ENCODE measurements at places on chromosomes 16 and 17.

DNA sequence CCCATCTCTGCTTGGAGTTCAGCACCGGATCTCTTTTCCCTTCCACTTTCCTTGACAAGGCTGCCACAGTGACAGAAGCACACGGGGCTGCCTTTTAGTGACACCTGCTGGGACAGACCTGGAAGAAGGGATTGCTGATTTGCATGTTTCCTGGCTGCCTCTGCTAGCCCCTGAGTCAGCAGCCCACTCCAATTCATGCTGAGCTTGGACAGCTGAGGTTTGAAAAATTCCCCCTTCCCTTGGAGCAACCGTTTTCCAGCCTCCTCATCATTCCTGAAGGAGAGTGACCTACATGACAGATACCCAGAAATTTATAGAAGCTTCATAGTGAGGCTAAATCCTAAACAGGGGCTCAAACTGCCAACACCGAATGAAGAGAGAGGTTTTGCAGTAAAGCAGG is 18.8 kb upstream of the RBL2 start:
- DNase-seq, result peak; percentile 47

DNA sequence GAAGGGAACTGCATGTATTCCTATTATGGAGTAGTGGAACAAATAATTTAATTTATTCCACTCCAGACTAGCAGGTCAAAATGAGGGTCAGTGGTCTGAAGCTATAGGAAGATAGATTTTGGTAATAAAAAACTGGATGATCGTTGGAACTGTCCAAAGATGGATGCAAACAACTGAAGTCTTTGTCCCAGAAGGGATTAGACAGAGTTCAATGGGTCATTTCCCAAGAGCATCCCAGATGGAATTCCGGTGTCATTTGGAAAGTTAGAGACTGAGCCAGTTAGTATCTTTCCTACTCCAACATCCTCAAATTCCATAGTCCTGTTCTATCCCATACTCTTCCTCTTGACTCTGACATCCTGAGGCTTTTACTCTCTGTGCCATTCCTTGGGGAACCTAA is 22.8 kb upstream of the TOX3 start:
- no peak for DNase-seq

DNA sequence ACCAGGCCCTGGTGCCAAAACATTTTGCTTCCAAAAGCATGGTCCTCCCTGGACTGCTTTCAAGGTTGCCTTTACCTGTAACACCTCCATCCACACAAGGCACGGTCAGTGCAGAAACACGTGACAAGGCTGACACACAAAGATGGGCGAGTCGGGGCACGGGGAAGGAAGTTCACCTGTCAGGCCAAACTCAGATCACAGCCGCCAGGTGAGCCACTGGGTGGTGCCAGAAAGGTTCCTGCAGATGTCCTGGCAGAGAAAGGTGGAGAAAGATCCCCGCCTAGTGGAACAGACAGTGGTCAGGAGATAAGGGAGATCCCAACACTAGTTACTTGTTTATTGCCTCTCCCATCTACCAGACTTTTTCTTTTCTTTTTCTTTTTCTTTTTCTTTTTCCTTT is 155.3 kb downstream of the AIPL1 start:
- peak; percentile 67 for DNase-seq

DNA sequence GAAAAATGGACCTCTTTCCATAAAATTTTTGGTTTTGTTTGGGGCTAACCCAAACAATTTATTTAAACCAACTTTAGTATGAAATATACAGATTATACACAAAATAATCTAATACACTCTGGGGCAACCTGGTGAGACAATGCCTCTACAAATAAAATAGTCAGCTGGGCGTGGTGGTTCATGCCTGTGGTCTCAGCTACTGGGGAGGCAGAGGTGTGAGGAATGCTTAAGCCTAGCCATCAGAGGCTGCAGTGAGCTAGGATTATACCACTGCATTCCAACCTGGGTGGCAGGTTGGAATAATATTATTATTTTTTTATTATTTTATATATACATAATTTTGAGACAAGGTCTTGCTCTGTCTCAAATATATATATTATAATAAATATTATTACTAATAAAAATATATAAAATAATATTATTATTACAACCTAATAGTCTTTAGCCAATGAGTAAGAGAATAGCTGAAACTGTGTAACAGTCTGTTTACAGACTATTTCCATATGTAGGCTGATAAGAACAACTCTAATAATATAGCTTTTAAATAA is 50.5 kb downstream of the GLG1 start:
- no peak for DNase-seq

- no peak for DNase-seq
Measured at GRCh38 chr17:42667088-42667951, 8.2 kb downstream of the TUBG2 start.

GRCh38 chr17:80295146-80295545 is 34.5 kb downstream of the RNF213 start:
- DNase-seq, result no peak

DNA sequence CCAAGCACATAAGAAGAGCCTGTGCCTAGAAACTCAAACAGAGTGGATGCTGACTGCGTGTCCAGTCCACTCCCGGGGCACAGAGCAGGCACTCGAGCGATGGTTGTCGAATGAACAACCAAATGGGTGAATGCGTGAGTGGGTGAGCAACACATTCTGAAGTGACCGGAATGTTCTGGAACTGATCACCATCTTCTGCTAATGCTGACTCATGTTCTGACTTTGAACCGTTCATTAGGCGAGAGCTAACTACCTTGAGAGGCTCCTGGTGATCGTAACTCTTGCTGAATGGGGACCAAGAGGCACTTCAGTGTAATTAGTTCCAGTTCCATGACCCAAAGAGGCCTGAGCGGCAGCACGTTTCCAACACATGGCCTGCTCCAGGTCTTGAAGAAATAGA is 37.9 kb downstream of the IRF8 start:
- DNase-seq, result no peak

DNA sequence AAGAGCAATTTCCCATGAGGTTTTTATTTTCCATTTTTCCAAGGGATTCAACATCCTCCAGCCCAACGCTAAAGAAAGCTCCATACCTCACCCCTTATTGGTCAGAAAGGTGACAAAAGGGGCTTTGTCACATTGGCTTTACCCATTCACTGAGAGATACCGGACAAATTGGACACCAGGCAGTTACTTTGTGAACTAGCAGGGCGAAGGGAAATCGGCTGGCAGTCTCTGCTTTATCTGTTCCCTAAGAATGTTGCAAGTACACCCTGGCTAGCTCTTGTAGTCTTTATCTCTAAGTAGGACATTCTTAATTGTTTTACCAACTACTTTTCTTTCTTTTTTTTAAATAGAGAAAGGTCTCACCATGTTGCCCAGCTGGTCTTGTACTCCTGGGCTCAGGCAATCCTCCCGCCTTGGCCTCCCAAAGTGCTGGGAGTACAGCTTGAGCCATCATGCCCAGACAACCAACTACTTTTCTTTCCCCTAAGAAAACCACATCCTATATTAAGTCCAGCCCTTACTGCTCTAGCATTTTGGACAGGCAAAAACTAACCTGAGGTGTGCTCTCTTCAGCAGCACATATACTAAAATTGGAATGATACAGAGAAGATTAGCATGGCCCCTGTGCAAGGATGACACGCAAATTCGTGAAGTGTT is 16.8 kb downstream of the PRPSAP1 start:
- no peak for DNase-seq

DNA sequence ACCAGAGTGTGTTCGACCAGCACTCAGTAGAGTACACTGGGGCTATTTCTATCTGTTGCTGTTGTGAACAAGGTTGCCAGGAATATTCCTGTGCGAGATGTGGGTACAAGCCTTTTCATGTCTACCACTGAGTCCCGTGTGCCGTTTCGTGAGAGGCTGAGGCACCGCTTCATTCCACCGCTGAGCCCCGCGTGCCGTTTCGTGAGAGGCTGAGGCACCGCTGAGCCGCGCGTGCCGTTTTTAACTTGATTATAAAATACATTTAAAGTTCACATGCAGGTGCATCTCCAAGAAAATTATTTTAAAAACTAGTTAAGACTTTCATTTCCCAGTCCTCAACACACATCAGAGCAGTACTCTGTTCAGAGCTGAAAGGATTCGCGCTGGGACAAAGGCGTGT is 78.7 kb upstream of the ZNF750 start:
- DNase-seq, result no peak

- peak; percentile 27 for DNase-seq
Measured at GRCh38 chr16:82456683-82457082, 170.1 kb upstream of the CDH13 start.

GRCh38 chr16:49698453-49698815 is 157.5 kb downstream of the ZNF423 start:
- DNase-seq, result no peak

GRCh38 chr17:21542991-21543390 is 149.3 kb upstream of the KCNJ18 start:
- no peak for DNase-seq

GRCh38 chr16:82752172-82752571 is 125.4 kb downstream of the CDH13 start:
- no peak for DNase-seq

- DNase-seq, result no peak
Measured at GRCh38 chr16:26913851-26914250, 152.9 kb upstream of the C16orf82 start.

DNA sequence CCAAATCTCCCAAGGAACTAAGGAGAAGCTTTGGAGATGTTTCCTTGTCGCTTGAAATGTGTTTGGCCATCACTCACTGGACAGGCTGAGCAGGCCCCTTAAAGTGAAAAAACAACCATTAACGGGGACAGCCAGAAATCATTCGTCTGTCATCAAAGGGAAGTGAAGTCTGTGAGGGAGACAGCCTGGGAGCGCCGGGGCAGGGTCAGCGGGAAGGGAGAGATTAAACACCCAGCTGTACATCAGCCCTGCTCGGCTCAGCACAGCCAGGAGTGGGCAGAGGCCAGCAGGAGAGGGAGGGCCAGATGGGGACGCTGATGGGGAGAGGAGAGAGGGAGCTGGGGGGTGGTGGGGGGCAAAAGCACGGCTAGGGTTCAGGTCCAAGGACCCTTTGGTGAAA is 105.1 kb downstream of the SDK2 start:
- no peak for DNase-seq

DNA sequence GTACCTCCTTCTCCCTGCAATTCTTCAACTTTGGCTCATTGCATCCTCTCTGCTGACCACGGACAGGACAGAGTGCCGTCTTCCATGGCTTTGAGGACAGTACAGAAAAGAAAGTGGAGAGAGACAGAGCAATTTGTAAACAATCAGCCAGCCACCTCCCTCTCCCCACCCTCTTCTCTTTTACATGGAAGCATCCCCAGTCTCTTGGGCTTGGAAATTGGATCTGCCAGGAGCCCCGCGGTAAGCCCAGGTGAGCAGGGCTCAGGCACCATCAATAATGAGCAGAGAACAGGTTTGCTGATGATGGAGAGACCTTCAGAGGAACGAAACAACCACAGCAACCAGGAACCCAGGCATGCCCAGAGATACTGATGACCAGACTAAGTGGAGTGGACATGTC is 194.9 kb upstream of the TNRC6C start:
- no peak for DNase-seq

- no peak for DNase-seq
Measured at GRCh38 chr17:51052235-51052634, 68.4 kb downstream of the SPAG9 start.

- no peak for DNase-seq
Measured at GRCh38 chr16:66325717-66326376, 40.6 kb upstream of the CDH5 start.

DNA sequence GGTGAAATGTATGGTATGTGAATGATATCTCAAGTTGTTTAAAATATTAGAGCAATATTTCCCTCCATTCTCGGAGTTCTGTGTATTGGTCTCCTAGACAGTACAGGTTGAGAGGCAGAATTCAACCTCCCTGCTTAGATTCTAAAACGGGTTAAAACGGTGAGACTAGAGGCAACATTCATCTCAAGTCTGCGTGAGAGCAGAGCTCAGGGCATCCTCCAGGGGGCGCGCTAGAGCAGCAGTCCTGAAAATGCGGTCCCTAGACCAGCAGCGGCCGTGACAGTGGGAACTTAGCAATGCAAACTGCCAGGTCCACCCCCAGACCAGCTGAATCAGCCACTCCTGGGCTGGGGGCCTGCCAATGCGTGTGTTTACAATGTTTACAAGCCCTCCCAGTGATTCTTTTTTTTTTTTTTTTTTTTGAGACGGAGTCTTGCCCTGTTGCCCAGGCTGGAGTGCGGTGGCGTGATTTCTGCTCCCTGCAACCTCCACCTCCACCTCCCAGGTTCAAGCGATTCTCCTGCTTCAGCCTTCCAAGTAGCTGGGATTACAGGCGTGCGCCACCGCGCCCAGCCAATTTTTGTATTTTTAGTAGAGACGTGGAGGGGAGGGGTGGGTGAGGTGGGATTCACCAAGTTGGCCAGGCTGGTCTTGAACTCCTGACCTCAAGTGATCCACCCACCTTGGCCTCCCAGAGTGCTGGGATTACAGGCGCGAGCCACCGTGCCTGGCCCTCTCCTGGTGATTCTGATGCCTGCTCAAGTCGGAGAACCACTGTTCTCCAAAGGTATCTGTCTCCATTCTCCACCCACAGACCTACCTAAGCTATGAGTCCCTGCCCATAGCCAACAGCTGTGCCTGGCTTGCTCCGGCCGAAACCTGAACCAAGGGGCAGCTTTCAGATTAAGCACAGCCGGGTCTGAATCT is 24.2 kb downstream of the KLHL36 start:
- peak; percentile 35 for DNase-seq

DNA sequence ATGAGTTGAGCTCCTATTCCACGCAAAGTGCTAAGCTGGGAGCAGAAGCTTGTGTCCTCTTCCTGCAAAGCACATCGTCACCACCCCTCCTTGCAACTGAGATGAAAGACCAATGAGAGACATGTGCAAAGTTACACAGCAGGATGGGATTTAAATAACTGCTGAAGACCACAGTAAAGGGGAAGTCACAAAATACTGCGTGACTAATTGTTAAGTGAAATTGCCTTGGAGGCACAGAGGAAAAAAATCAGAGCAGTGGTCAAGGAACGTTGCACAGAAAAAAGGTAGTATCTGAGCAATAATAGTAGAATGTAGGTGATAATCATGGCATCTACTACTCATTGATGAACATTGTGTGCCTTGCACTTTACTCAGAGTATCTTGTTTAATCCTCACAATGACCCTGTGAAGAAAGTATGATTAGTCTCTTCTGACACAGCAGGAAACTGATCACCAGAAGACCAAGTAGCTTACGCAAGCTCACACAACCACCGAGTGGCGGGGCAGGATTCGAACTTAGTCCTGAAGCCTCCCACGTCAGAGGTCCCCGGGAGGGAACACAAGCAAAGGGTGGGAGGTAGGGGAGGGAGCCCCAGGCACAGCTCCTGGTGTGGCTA is 15.4 kb upstream of the MYO18A start:
- no peak for DNase-seq

- DNase-seq, result no peak
Measured at GRCh38 chr17:81127526-81128177, 37.7 kb upstream of the PVALEF start.
